Renal cortex interstitium (tissue), 15 donors: ENCODE measurements at places on chromosomes 2 and 18. TPM values are rescaled to one million over a fixed set of nuclear protein-coding genes. Genes with fewer than 3 reads are reported as not detected.

DNA sequence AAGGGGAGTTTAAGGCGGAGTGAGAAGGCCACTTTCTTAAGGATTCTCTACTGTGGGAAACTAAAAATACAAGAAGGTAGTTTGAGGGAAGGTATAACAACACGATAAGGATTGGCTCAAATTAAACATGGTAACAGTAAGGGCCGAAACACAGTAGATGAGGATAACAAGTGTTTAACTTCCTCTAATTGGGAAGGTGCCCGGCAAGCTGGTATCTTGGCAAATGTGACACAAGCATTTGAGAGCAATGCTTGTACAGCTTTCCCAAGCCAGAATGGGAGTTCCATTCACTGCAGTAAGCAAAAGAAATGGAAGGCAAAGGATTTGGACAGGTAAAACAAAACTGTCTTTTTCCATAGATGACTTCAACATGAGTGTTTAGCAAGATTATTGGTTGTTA lies 19.8 kb downstream of the USP40 start:
- DNase-seq: no peak

DNA sequence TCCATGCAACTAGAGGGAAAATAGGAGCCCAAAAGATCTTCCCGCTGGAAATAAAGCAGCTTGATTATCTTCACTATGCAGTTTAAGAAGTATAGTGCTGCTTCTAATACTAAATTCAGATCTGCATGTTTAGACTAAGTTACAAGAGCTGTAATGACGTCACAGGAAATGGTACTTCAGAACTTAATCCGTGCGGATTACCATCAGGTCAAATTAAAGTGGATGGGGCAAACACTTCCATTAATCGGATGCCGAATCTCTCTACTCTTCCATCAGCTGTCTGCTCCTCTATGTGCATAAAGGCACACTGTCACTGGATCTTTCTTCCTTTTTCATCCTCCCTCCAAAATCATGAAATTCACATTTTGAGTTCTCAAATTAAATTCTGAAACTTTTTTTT lies 52.6 kb downstream of the TRAPPC12 start:
- no peak for DNase-seq

- DNase-seq: no peak
Observed at GRCh38 chr2:60453301-60453700, 100.2 kb downstream of the BCL11A start.

- DNase-seq: no peak
Observed at GRCh38 chr18:10444314-10445006, 10.0 kb upstream of the APCDD1 start.

- no peak for DNase-seq
Observed at GRCh38 chr2:96993367-96993766, 7.0 kb upstream of the FAM178B start.

DNA sequence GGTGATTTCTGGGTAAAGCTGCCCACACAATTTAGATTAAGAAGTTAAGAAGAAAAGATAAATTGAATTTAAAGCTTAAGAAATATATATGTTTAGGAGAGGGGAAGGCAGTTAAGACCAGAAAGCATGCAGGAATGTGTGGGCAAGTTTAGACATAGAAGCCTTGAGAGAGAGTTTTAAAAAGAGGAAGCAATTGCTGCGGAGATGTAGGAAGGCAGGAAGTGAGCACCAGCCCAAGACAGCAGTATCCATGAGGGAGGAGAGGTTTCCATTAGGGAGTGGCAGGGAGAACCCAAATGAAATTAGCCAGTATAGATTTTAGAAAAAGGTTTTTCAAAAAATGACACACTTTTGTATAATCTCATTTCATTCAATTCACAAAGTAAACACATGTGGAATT lies 24.3 kb downstream of the DSC2 start:
- DNase-seq: no peak

GRCh38 chr2:200788121-200788718 lies 23.5 kb upstream of the BZW1 start:
- no peak for DNase-seq

GRCh38 chr2:9967053-9967775 lies 15.7 kb downstream of the GRHL1 start:
- no peak for DNase-seq

DNA sequence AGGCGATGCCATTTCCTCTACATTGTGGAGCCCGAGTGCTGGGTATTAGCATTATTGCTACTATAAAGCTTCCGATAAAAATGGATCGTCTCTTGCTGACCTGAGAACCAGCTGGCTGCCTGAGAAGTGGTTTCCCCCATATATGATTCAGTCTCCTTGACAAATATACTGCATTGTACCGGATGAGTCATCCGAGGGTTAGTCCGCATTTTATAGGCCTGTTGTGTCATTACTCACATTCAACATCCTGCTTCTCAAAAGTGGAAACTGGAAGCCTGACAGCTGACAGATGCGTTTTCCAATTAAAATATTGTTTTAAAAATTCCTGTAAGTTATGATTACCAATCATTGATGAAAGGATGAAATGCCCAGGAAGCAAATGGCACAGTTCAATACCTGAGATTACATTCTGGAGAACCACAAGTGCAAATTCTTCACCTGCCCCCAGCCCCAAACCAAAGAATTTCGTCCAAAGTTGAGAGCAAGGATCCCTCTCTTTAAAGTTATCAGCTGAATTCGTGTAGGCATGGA lies 65.7 kb downstream of the SPRED2 start:
- no peak for DNase-seq

DNA sequence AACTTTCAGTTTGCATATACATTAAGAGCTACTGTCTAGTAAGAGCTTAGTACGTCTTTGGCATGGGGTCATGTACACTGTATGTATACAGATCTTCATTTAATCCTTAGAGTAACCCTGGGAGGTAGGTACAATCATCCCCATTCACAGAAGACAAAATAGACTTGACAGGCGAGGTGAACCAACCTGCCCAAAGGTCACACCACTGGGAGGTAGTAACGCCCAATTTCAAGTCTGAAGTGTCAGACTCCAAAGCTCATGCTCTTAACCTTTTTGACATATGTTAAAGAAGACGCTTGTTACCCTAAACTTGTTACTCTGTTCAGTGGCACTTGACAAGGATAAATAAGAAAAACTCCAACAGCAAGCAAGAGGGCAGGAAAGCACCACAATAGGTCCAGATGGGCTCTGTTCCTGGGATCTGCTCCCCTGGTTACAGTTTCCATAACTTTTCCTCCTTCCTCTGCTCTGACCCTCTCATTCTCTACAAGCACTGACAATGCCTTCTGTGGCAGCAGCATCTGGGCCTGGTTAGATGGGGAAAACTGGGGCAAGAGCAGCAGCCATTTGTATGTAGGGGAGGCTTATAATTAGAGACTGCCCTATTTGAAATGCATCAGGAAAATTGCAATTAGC lies 64.7 kb upstream of the SERTAD2 start:
- no peak for DNase-seq

DNA sequence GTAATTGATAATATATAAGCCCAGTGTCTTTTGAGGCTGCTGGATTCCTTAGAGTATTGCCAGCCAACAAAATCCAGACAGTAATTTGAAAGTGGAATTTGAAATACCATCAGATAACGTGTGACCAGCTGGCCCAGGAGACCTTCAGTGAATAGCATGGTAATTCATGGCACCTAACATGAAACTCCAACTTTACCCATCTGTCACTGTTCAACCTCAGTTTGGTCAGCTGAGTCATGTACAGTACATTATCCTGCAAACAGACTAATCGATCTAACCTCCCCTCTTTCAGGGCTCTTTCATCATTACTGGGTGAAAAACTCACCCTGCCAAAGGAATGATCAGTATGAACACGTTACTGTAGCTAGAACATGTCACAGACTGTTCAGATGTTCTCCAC lies 230.6 kb downstream of the DOK6 start:
- DNase-seq: no peak

DNA sequence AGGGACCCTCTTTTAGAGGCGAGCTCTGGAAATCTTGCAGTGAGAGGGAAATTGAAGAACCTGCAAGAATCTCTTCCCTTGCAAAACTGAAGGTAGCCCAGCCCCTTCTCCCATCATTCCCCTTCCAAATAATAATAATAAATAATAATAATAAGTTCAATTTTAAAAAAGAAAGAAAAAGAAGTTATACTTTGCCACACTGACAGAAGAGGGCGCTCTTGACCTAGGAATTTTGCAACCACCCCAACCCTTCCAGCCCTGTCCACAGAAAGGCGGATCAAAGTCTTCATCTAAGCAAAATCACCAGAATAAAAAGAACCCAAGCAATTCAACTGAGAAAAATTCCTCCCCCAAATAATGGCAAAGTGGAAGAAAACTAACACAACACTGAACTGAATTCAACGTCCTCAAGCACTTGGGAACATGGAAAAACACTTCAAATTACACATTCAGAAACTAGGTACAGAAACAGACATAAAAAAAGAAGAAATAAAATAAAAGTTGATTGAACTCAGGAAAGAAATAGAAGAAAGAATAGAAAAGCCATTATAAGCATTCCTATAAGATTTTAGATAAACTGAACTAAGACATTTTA lies 98.9 kb upstream of the GLS start:
- DNase-seq: peak; percentile 33

GRCh38 chr2:172555272-172555521 lies 693 bp upstream of the PDK1 start:
- no peak for DNase-seq

DNA sequence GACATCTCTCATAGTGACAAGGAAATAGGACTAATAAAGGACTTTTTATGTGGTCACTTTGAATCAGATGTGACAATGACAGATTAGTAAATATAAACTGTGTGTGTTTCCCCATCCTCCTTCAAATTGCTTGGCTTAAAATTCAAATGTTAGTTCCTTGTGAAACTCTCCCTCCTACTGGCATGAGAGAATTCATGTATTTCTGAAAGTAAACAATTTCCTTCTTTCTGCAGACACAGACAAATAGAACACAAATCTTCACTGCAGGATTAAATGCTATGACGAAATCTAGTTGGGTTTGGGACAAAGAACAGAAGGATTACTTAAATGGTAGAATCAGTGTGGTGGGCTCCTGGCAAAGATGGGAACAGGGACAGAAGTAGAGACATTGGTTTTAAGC lies 328.7 kb upstream of the FAM98A start:
- no peak for DNase-seq

- DNase-seq: no peak
Observed at GRCh38 chr18:9292047-9292446, 42.5 kb upstream of the TWSG1 start.

NR4A2 gene
- 2.6 TPM for polyA plus RNA-seq

SLC11A1 gene
- 1.6 TPM for polyA plus RNA-seq

SYT4 gene
- polyA plus RNA-seq: 0.39 TPM

EVX2 gene
- not detected for polyA plus RNA-seq

SLC38A11 gene
- polyA plus RNA-seq: 15.4 TPM

LOXHD1 gene
- polyA plus RNA-seq: 0.83 TPM

MARCO gene
- not detected for polyA plus RNA-seq

BIN1 gene
- polyA plus RNA-seq: 83.9 TPM
